ENCODE measurements at places on chromosomes 13 and 19. TPM values are rescaled to one million over a fixed set of nuclear protein-coding genes. Genes with fewer than 3 reads are reported as not detected.

Gene LAIR1
- total RNA-seq, result not detected

Gene FOXA3
- not detected for total RNA-seq

Gene OCEL1
- total RNA-seq, result 3.9 TPM

Gene IL11
- total RNA-seq, result 1.6 TPM

Gene SHISA7
- total RNA-seq, result not detected

Gene ELANE
- 0.09 TPM for total RNA-seq

Gene TMEM238
- total RNA-seq, result not detected

Gene PEG3
- 0.49 TPM for total RNA-seq

Gene BICRA
- total RNA-seq, result 1.1 TPM

Gene SYT3
- total RNA-seq, result not detected

Gene C19orf85
- not detected for total RNA-seq

Gene RNF225
- not detected for total RNA-seq

Gene PPP1R13L
- 2.8 TPM for total RNA-seq

Gene UGGT2
- 67.3 TPM for total RNA-seq

Gene PLVAP
- total RNA-seq, result 0.09 TPM

Gene PSPN
- total RNA-seq, result 0.41 TPM

Gene CKM
- not detected for total RNA-seq

Gene DYRK1B
- 15.5 TPM for total RNA-seq

Gene DACH1
- 0.09 TPM for total RNA-seq

Gene RASAL3
- total RNA-seq, result not detected

Gene ATP8B3
- total RNA-seq, result 3.3 TPM

Gene FSD1
- 7.5 TPM for total RNA-seq

Gene TNFSF13B
- 5.6 TPM for total RNA-seq

Measured in fibroblast of the aortic adventitia (primary cell).